Activated CD4-positive, alpha-beta T cell treated with anti-CD3 and anti-CD28 coated beads, Interleukin-2, amount 10 ng/mL, durations not matched to agents 24 days and 14 days (primary cell): ENCODE measurements at places on chromosomes 5 and 9.

- no peaks in the 10 kb centered on the region for H3K36me3 ChIP-seq
- no peak overlapping the region for H3K27ac ChIP-seq
- no peak overlapping the region for H3K4me3 ChIP-seq
- no peak for DNase-seq
- peaks cover 10% of the 10 kb centered on the region for H3K27me3 ChIP-seq
These were observed 81.6 kb upstream of the PRRC1 start for GRCh38 chr5:127435821-127436220.

- no peak overlapping the region for H3K27ac ChIP-seq
- DNase-seq = no peak
- no peaks in the 10 kb centered on the region for H3K4me1 ChIP-seq
- no peak overlapping the region for H3K4me3 ChIP-seq
- no peaks in the 10 kb centered on the region for H3K27me3 ChIP-seq
- no peaks in the 10 kb centered on the region for H3K36me3 ChIP-seq
These were observed 523.0 kb downstream of the CSNK1G3 start for GRCh38 chr5:124034963-124035362.

DNA sequence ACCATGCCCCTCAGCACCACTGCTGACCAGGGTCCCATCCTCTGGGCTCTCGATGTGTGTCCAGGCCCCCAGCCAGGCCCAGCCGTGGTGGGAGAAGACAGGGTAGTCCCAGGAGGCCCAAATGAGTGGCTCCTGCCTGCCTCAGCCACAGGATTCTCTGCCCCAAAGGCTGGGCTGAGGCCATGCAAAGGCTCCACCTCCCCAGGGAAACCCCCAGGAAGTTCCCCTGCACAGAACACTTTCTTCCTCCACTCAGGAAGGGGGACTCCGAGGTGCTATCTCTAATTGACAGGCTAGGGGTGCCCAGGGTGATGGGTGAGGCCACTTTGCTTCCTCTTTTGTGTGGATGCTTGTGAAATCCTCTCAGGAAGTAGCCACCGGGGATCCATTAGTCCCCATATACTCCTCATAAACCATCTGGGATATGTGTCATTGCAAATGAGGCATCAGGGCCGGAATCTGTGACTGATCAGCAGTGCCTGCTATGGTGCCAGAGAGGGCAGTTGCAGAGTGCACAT is 23.1 kb upstream of the TDRD7 start:
- peaks cover 31% of the 10 kb centered on the region for H3K27me3 ChIP-seq
- peak; percentile 84 for DNase-seq
- peak overlapping the region; percentile 69 for H3K27ac ChIP-seq
- no peaks in the 10 kb centered on the region for H3K36me3 ChIP-seq
- peaks cover 26% of the 10 kb centered on the region for H3K4me1 ChIP-seq

GRCh38 chr9:94870793-94871558 is 144.5 kb downstream of the AOPEP start:
- peaks cover 6% of the 10 kb centered on the region for H3K36me3 ChIP-seq
- DNase-seq = peak; percentile 74
- peak overlapping the region; percentile 30 for H3K27ac ChIP-seq
- peaks cover 43% of the 10 kb centered on the region for H3K4me1 ChIP-seq

DNA sequence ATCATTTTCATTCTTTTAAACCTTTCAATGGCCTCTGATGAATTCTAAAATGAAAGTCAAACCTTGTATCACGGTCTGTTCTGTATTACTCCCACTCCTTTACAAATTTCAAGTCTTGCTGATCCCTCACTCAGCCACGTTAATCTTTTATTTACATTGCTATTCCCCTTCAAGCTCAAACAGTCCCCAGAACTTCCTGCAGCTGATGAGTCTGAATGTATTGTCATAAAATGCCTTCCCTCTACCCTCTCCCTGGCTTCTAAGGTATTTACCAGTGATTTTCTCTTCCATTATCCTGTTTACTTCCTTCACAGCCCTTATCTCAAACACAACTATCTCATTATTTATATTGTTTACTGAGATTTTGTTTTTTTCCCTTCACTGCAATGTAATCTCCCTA is 562.3 kb upstream of the C9orf72 start:
- H3K36me3 ChIP-seq = no peaks in the 10 kb centered on the region
- no peak overlapping the region for H3K4me3 ChIP-seq
- no peak overlapping the region for H3K27ac ChIP-seq

- H3K4me1 ChIP-seq = peaks cover 5% of the 10 kb centered on the region
- H3K27me3 ChIP-seq = peaks cover 27% of the 10 kb centered on the region
- no peak overlapping the region for H3K4me3 ChIP-seq
- no peak overlapping the region for H3K27ac ChIP-seq
- no peaks in the 10 kb centered on the region for H3K36me3 ChIP-seq
These were observed 125.1 kb downstream of the BARX1 start for GRCh38 chr9:93830012-93830596.

- H3K4me3 ChIP-seq = no peak overlapping the region
- DNase-seq = no peak
- peaks cover 3% of the 10 kb centered on the region for H3K27me3 ChIP-seq
- H3K27ac ChIP-seq = no peak overlapping the region
- H3K36me3 ChIP-seq = no peaks in the 10 kb centered on the region
- peaks cover 29% of the 10 kb centered on the region for H3K4me1 ChIP-seq
These were observed 362.7 kb downstream of the GADD45G start for GRCh38 chr9:89967527-89967926.

GRCh38 chr9:20713172-20713571 is 29.1 kb downstream of the FOCAD start:
- H3K4me3 ChIP-seq = no peak overlapping the region
- H3K27ac ChIP-seq = no peak overlapping the region
- peaks cover 15% of the 10 kb centered on the region for H3K36me3 ChIP-seq
- H3K27me3 ChIP-seq = no peaks in the 10 kb centered on the region
- DNase-seq = no peak

DNA sequence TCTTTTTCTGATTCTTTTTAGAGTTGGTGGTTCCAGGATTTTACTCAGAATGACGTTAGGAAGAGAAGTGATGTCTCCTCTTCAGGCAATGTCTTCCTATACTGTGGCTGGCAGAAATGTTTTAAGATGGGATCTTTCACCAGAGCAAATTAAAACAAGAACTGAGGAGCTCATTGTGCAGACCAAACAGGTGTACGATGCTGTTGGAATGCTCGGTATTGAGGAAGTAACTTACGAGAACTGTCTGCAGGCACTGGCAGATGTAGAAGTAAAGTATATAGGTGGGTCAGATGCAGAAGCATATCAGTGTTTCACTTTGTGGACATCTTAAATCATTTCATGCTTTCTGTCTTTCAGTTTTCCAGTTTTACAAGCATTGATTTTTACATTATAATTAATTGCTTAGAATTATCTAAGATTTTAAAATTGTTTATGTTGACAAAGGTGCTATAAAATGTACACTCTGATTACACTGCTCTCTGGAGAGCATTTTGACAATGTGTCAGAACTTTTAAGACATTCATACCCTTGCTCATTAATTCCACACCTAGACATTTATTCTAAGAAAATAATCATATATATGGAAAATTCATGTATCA is 36.6 kb downstream of the NLN start:
- H3K27me3 ChIP-seq = no peaks in the 10 kb centered on the region
- H3K4me3 ChIP-seq = no peak overlapping the region
- no peak overlapping the region for H3K27ac ChIP-seq
- DNase-seq = no peak
- H3K36me3 ChIP-seq = peaks cover 5% of the 10 kb centered on the region
